ENCODE measurements at places on chromosomes 5 and 9.

DNA sequence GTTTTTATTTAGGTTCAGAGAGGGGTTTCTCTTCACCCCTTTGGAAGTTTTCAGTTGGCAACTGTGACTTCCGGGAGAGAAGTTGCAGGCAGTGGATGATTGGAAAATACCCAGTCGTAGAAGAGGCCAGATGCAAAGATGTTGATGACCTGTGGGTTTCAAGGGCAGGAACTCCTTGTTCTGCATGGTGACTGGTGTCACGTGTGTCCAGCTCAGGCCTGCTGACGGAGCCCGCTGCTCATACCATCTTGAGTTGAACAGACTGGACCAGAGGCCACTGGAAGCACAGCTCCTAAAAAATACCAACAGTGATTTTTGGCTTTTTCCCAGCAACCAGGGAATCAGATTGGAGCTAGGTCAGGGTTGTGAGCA is 243.9 kb upstream of the KLF4 start:
- DNase-seq, result no peak

DNA sequence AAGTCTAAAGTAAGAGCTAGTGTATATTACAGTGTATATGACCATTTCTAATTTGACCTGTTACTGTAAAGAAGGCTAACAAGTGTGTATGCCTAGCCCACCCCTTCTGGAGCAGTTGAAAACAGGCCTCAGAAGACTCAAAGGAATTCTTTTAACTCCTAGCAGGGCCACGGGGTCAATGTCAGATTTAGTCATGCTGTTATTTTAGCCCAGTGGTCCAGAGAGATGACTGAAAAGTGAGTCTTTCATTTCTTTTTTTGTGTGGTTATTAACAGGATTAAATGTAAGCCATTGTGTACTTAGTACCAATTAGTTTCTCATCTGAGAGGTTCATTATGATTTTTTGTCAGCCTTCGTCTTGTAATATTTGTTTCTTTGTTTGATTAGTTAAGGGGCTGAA is 24.4 kb downstream of the ZCCHC7 start:
- no peak for DNase-seq

DNA sequence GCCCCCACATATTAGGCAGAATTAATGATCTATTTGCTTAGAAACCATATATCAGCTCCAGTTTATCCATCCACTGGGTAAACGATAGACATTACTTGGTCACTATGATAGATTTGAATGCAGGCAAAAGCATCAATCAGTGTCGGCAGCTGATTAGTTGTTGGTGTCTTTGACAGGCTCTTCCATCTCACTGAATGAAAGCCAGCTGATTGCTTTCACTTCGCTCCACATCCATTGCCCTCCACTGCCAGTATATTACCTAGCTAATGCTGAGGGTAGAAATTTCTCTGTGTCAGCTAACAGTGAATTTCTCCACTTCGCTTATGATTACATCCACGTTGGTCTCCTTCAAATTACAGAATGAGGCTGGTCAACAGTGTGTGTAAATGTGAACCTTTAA is 821.3 kb upstream of the TYRP1 start:
- DNase-seq, result no peak

GRCh38 chr5:130032807-130033206 is 128.5 kb downstream of the CHSY3 start:
- DNase-seq, result no peak

DNA sequence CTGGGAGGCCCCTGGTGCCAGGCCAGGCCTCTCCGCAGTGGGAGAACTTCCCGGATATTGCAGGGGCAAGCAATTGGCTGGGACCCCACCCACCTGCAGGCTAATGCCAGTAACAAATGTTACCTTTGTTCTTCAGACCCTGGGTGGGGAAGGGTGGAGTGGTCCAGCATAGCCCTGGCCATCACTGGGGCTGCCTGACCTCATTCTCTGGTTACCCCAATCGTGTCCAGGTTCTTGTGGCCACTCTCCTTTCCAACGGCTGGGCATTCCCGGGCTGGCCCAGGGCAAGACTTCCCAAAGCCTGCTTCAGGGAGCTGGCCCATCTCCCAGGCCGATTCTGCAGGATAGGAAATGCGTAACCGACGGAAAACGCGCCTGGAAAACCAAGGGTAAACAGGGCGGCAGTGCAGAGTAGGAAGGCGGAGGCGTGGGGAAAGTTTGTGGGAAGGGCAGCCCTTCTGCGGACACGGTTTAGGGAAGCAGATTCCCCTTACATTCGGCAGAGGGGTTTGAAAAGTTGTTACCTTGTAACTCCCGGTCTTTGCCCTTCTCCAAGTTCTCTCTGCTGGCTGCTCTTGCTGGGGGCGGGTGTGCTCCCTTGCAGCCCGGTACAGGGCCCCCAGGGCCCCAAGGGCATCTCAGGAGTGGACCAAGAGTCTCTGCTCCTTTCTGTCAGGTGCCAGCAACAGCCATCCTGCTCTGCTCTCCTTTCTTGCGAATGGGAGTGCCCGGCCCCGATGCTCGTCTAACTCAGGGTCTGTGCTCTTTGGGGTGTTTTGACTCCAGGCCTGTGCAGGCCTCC is 3.5 kb downstream of the NRARP start:
- DNase-seq, result no peak

GRCh38 chr9:114914139-114914538 is 16.3 kb downstream of the TNFSF8 start:
- DNase-seq, result no peak

GRCh38 chr5:59256331-59256730 is 637.2 kb downstream of the PDE4D start:
- no peak for DNase-seq

GRCh38 chr9:78763424-78763823 is 466.5 kb downstream of the PSAT1 start:
- DNase-seq, result no peak

- no peak for DNase-seq
Measured at GRCh38 chr9:99955606-99956005, 49.2 kb downstream of the STX17 start.

- no peak for DNase-seq
Measured at GRCh38 chr5:32928761-32929160, 217.6 kb downstream of the NPR3 start.

DNA sequence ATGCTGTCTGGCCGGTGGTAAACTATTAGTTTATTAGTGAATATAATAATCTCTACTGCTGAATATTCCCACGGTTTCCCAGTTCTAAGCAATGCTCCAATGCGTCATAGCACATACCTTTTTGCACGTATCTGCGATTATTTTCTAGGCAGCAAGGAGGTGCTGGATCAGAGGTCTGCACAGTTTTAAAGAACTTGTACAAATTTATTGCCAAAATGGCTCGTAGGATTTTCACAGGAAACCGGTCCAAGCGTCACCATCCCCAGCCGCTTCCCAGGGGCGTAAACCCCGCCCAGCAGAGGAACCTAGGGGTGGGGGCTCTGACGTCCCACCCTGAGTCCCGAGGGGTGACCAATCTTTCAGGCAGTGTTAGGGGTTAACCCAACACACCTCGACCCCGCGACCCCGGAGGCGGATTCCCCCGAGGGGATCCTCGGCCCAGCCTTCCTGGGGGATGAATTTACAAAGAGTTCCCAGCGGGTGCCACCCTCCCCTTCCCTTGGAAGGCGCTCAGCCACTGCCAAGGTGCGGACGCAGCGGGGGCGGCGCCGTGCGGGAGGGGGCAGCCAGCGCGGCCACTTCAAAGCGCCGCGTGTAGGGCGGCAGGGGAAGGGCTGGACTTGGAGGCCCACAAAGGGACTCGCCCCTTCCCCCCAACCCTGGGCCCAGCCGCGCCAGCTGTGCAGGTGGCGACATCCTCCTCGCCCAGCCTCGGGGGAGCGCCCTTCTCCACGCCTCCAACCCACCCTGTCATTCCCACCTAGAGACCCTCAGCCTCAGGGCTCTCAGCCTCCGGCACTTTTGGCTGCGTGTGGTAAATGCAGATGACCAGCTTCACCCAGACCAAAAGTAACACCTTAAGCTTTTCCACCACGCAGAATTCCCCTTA is 43.5 kb upstream of the TCF7 start:
- no peak for DNase-seq

DNA sequence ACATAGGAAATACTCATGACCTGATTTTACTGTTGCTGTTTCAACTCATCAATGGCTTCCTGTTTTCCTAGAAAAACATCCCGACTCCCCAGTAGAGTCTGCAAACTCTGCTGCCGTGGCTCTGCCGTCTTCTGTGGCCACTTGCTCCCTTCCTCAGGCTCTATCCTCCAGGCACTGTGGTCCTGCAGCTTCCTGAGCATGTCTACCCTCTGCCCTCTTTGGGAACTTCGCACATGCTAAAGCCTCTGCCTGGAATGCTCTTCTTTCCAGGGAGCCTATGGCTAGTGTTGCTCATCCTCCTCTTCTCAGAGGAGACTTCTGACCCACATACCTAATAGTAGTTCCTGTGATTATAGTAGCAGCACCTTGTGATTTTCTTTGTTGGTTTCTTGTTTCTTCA is 256.9 kb downstream of the MAN2A1 start:
- no peak for DNase-seq

GRCh38 chr5:72760259-72760658 is 56.2 kb upstream of the TNPO1 start:
- no peak for DNase-seq

GRCh38 chr5:173680660-173681242 is 64.3 kb upstream of the BOD1 start:
- DNase-seq, result no peak

GRCh38 chr5:68459093-68459809 is 243.7 kb downstream of the PIK3R1 start:
- no peak for DNase-seq

DNA sequence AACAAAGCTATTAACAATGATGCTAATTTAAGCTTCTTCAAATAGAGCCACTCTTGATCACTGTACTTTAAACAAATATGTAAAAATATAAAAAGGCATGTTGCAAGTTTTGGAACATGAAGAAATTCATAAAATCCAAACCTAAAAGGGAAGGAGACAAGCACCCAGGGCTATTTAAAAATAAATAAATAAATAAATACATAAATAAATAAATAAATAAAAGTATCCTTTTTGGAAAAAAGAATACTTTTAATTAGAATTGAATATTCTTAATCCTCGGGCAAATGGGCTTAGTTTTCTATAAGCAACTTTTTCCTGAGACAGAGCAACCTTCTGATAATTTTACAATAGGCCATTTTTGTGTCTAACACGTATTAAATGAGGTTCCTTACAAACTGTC is 147.5 kb upstream of the PCA3 start:
- no peak for DNase-seq

DNA sequence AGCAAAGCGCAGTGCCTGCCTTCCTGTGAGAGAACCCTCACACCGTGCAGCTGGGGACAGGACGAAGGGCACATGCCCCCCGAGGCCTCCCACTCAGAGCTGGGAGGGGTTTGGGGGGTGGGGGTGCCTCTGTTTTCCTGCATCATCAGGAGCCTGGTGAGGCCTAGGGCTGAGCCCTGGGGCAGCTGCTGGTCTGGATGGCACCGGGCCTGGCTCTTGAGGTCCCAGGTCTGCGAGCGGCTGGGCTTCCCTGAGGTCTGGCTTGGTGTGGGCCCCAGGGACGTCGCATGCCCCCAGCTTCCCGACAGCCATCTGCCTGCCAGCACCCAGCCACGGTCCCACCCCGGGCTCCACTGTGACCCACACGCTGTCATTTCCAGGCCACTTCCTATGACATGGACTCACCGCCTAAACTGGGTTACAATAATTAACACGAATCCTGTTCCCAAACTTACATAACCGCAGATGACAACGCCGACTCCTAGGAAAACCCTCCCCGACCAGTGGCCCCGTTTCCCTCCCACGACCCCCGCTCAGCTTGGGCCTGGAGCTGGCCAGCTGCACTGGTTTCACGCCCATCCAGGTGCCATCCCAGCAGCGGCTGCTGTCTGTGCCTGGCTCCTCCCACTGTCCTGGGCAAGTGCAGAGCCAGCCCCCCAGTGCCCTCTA is 8.7 kb downstream of the NACC2 start:
- DNase-seq, result no peak

DNA sequence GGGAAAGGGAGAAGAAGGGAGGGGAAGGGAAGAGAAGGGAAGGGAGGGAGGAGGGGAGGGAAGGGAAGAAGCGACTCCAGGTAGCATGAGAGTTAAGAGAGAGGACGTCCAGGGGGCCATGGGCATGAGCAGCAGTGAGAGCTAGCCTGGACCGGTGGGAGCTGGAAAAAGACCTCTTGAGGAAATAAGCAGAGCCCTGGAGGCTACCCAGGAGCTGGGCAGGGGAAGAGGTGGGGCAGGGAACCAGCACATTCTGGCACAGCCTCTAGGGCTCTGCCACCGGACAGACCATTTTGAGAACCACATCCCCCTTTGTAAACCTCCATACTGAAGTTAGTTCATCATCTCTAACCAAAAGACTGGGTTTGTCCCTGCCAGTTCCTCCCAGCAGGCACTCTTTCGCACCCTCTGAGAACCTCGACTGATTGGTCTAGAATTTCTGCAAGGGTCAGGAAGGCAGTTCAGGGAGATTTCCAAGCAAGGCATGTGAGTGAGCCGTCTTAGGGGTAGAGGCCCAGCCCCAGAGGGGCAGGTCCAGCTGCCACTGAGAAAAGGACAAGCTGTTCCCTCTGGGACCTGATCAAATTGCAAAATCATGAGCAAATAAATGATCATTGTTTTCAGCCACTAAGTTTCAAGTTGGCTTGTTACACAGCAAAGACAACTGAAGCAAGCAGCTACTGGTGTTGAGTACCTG is 11.6 kb downstream of the NAIF1 start:
- DNase-seq, result no peak

DNA sequence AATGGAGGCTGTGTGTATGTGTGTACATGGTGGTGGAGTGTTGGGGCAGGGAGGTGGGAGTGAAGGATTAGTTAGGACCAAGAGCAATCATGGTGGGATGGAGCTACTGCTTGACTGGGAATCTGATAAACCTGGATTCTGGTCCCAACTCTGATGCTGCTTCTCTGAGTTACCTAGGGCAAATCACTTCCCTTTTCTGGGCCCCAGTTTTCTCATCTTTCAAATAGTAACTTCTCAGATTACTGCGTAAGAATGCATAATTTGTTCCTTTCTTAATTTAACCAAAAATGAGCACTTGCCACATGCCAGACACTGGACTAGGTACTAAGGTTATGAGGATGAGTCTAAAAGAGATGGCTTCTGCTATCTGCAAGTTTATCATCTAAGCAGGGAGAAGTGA is 20.8 kb upstream of the ANXA6 start:
- DNase-seq, result no peak

- DNase-seq, result peak; percentile 39
Measured at GRCh38 chr5:132639706-132640130, 18.3 kb upstream of the IL13 start.

DNA sequence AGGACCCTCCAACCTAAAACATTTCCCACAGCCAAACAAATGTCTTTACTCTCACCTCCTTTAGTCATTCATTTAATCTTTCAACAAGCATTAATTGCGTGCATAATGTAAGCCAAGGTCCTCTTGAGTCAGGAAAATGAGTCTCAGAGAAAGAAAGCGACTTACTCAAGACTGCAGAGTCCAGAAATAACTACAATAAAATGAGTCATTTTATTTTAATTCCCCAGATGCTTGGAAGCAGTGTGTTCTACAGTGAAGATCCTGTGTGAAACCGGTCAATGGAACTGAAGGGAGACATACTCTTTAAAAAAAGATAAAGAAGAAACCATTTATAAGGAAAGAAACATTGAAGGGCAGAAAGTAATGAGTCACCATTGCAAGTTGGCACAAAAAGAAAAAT is 513.7 kb downstream of the CDK5RAP2 start:
- DNase-seq, result no peak

Measured in Kasumi-1 (cell line).